ENCODE measurements at places on chromosomes 6 and 20.

- no peak for DNase-seq
Observed at GRCh38 chr6:140921366-140922226, 1211.1 kb upstream of the GJE1 start.

GRCh38 chr20:62479156-62479555, 3.4 kb upstream of the GATA5 start:
- DNase-seq: no peak

DNA sequence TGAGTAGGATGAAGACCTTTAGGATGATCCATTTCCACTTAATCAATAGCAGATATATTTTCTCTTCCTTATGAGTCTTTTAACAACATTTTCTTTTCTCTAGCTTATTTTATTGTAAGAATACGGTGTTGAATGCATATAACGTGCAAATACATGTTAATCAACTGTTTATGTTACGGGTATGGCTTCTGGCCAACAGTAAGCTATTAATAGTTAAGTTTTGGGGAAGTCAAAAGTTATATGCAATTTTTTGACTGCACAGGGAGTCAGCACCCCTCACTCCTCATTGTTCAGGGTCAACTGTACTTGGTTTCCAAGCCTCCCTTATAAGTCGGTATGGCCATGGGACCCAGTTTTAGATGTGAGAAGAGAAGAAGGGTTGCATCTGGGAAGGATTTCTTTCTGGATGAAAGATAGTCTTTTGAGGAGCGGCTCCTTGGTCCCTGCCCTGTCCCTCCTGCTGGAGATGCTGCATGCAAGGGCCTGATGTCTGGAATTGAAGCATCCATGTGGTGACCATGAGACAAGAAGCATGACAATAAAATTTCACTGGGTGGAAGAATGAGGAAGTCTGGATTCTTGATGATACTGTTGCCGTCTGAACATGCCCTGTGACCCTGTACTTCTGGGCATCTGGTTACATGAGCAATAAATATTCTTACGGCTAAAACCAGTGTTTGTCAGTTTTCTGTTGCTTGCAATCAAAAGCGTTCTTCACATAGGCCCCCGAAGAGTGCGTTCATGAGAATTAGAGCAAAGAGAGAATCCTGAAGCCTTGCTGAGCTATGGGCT, 194.7 kb upstream of the PMEPA1 start:
- DNase-seq: no peak

DNA sequence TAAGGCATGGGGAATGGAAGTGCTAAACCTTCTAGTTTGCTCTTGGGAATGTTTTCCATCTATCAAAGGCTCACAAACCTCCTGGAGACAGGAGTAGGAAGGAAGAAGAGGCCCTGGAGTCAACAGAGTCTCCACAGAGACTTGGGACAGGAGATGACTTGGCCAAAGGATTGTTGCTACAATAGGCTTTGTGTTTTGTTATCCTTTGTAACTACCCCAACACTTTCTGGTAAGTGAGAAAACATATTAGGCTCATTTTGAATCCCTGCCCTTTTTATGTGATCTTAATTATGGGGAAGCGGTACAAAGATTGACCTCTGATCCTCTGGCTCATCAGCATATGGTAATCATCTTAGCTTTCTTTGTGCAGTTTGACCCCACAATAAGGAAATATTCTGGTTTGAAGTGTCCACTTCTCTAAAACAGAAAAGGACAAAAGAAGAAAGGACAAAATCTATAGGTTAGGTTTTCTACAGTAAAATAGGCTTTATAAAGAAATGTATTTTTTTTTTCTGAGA, 24.1 kb upstream of the GTF3C6 start:
- DNase-seq: no peak

GRCh38 chr6:63537959-63538300, 34.4 kb upstream of the LOC128125822 start:
- no peak for DNase-seq

- DNase-seq: no peak
Observed at GRCh38 chr6:686497-686896, 6.4 kb downstream of the EXOC2 start.

GRCh38 chr6:18053078-18053477, 65.6 kb upstream of the KIF13A start:
- DNase-seq: no peak

- no peak for DNase-seq
Observed at GRCh38 chr20:49115564-49115963, 69.5 kb downstream of the CSE1L start.

Data from ecto neural progenitor cell (in vitro differentiated cells).